ENCODE measurements at places on chromosomes 12 and 14.

DNA sequence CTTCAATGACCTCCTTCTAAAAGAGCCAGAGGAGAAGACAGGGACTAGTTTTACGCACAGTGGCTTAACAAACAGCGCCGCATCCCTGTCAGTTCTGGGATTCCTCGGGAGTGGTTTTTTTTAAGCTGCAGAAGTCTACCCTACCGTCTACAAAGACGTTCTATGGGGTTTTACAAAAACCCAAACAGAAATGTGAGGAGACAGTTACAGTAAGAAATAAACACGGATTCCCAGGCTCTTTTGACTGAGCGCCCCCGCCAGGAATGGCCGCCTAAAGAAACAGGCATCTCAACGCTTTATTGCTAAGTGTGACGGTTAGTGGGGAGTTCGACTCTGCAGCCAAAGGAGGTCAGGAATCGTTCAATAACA lies 484 bp downstream of the ALKBH1 start:
- DNase-seq = no peak

DNA sequence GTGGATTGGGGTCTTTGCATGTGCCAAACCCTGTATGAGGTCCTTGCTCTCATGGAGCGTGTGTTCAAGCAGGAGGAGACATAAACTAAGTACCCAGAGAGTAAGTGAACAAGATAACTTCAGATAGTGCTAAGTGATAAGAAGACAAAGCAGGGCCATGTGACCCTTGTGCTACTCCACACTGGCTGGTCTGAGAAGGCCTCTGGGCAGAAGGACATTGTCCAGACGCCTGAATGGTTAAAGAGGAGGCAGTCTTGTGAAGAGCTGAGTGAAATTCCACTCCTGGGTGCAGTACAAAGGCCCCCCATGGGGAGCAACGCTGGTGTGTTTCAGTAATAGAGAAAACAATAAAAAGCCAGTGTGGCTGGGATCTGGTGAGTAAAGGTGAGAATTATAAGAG lies 93.3 kb upstream of the RIC8B start:
- DNase-seq = no peak

GRCh38 chr12:57152639-57153038 lies 5.2 kb upstream of the LRP1-AS start:
- DNase-seq = no peak

DNA sequence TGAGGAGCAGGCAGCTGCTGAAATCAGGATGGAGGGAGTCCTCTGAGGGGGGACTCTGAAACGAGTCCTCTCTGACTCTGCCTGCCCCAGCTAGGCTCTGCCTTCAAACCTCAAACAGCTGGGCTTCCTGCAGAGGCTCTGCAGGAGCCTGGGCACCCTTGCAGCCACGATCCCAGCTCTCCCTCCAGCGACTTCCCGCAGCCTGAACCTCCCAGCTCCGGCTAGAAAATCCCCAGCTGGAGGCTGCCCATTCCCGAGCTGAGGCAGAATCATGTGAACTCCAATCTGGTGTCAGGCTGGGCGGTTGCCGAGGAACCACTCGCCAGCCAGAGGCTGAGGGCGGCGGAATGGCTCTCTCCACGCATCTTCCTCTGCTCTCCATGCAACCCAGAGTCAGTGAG lies at the start of gene GPR68:
Gene GPR68 (minus strand): TSS at position 204 of the 401 bp plus-strand sequence. CDS start 9,654 bp downstream, outside the sequence.
- no peak for DNase-seq

- no peak for DNase-seq
Measured at GRCh38 chr12:120758798-120759590, 33.4 kb downstream of the ACADS start.

GRCh38 chr12:103832048-103832997 lies 8.7 kb downstream of the NT5DC3 start:
- DNase-seq = no peak

DNA sequence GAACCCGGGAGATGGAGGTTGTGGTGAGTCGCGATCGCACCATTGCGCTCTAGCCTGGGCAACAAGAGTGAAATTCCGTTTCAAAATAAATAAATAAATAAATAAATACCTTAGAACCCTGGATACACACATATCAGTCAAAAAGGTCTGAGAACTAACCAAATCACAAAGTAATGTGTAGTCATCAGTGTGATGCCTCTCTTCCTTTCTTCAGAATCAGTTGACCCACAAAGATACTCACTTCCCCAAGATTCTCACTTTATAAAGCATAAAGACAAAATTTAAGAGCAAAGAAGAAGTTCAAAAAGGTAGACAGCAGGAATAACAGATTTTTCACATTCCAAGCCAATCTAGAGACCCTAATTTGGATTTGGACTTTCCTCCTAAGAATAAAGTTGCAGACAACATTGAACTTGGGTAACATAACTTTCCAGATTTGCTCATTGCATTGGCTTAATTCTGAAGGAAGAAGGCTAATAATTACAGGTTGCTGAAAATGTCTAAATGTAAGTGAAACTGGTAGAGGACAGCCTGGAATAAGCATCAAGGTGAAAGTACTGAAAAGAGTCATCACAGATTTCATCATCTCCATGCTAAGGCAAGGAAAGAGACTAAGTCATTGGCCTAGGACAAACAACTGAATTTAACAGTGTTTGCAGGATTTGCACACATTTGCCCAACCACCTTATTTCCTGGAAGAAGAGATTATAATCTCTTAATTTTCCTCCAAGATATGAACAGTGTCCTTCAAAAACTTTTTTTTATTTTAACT lies 17.4 kb downstream of the TMED10 start:
- no peak for DNase-seq

DNA sequence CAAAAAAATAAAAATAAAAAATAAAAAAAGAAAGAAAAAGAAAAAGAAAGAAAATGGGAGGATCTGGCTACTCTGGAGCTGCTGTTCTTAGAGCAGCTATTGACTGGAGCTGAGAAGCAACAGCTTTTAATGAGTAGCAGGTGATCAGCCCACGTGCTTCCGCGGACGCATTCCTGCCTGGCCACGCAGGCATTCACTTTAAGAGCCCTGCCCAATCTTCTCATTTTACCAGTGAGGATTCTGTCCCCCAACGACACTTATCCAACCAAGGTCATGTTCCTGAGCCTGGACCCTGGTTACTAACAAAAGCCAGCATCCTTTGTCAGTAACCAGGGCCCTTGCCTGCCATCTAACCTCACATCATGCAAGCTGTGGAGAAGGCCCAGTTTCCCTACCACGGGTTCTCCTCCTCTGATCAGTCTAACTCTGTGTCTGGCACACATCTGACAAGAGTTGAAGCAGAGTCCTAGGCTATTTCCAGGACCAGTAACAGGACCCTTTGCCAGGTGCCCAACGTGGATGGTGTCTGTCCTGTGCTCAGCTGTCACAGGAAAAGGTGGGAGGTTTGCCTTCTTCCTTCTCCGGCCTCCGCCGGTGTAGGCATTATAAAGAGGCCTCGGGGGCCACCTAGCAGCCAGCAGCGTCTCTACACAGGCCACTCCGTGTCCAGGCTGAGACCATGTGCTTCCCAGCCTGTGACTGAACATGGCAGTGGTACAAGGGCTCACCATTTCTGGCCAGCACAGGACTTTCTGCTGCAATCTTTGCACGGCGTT lies 60.9 kb upstream of the GPATCH2L start:
- DNase-seq = no peak

DNA sequence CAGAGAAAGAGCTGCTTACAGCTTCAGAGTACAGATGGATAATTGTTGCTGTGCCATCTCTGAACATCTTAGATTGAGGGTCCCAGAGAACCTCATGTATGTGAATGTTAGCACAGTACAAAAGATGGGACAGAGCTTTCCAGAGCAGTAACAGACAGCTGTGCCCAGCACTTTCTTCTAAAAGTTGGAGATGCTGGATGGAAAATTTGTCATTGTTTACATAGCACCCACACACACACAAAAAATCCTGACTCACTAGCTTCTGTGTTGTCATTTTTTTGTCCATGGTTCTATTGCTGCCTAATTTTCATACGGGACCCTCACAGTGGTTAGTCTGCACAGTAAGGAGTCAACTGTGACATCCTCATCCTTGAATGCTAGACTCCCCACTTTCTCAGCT lies 374.7 kb downstream of the DIO2 start:
- DNase-seq = no peak

DNA sequence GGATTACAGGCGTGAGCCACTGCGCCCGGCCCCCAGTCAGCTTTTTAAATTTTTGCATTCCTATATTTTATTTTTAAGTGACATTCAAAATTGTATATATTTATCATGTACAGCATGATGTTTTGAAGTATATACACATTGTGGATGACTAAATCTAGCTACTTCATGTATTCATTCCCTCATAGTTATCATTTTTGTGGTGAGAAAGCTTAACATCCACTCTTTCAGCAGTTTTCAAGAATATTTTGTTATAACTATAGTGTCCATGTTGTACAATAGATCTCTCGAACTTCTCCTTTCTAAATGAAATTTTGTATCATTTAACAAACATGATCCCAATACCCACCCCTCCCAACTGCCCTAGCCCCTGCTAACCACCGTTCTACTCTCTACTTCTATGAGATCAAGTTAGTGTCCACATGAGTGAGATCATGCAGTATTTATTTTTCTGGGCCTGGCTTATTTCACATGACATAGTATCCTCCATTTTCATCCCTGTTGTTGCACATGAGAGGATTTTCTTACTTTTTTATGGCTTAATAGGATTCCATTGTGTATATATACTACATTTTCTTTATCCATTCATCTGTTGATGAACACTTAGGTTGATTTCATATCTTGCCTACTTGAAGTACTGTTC lies 8.8 kb upstream of the HEBP1 start:
- no peak for DNase-seq

GRCh38 chr12:53786411-53786810 lies 34.6 kb upstream of the CISTR start:
- no peak for DNase-seq

- DNase-seq = no peak
Measured at GRCh38 chr12:15721316-15722115, 67.7 kb downstream of the EPS8 start.

DNA sequence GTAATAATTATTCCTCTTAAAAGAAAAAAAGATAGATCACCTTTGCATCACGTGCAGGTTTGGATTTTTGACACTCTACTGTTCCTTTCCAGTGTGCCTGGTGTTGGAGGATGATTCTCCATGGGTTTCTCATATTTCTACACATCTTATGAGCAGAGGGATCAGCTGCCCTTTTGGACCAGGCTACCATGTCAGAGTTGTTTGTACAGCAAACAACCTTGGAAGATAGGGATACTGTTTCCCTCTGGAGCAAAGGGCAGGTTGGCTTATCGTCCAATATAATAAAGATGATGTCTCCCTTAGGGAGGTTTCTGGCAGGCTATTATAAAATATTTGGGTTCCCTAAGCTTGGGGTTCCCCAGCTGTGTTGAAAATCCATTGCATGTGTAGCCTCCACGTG lies 42.1 kb downstream of the DAO start:
- DNase-seq = no peak

GRCh38 chr12:58567189-58567588 lies 353.1 kb downstream of the LRIG3 start:
- DNase-seq = no peak

GRCh38 chr12:131559517-131560516 lies 151.1 kb upstream of the SFSWAP start:
- DNase-seq = no peak

- no peak for DNase-seq
Measured at GRCh38 chr14:26598672-26599131, 869 bp upstream of the NOVA1 start.

DNA sequence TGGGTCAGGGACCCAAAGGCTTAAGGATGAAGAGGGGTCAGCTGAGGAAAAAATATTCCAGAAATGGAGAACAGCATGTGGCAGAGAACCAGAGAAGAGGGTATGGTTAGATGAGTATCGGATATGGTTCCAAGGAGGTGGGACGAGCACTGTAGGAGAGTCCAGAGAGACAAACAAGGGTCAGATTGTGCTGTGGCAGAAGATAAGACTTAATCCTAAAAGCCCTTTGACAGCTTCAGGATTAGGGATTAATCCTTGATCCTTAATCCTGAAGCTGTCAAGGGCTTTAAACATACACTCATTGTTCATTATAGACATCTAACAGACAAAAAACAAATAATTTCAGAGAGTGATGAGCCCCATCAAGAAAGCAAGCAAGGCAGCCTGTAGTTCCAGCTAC lies 124.0 kb downstream of the SPTSSA start:
- DNase-seq = no peak

DNA sequence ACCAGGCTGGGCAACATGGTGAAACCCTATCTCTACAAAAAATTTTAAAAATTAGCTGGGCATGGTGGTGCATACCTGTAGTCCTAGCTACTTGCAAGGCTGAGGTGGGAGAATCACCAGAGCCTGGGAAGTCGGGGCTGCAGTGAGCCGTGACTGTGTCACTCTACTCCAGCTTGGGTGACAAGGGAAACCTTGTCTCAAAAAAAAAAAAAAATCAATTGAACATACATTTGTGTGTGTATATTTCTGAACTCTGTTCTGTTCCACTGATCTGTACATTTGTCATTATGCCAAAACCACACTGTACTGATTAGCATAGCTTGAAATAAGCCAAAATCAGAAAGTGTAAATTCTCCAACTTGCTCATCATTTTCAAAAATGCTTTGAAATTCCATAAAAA lies 254.6 kb downstream of the SOX5 start:
- DNase-seq = no peak

DNA sequence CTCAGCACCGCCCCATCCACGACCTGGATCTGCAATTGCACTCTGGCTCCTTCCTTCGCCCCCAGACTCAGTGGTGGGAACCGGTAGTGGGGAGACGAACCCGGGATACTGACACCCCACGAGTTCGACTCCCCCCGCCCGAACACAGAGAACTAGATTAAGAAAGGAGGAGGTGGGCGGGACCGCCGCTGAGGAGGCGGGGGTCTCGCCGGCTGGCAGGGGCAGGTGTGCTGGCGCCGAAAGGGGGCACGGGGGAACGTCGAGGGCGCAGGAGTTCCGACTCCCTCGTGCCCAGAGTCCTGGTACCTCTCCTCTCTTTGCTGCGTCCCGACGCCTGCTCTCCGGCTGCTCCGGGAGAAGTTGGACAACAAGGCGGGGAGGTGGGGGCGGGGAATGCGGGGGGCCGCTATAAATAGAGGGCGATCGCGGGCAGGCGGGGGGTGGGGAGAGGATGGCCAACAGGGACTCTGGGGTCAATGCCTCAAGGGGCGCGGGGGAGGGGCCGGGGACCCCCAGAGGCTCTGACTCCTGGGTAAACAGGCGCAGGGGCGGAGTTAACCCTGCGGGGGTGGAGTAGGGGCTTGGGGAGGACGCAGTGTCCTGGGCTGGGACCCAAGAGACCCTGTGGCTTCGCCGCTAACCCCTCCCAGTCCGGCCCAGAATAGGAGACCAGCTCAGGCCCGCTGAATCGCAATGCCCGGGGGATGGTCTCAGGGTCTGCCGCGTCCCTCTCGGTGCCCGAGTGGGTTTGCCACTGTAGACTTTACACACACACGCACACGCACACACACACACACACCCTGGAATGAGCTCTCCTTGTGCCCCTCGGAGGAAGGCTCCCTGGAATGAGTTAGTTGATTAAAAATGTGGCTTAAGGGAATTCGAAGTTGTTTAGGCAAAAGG lies 761 bp upstream of the NDRG2 start:
- DNase-seq = no peak

All from stimulated activated CD4-positive, alpha-beta T cell treated with anti-CD3 and anti-CD28 coated beads, Interleukin-12 subunit alpha, Interleukin-12 subunit beta, amount 100 ng/mL, for 4 hours (primary cell).